ENCODE measurements at places on chromosomes 12 and 14. TPM values are rescaled to one million over a fixed set of nuclear protein-coding genes. Genes with fewer than 3 reads are reported as not detected.

- H3K27ac ChIP-seq = no peak overlapping the region
- no peaks in the 10 kb centered on the region for H3K27me3 ChIP-seq
- DNase-seq = no peak
Observed at GRCh38 chr12:57401165-57401564, 29.7 kb downstream of the R3HDM2 start.

GRCh38 chr14:75979648-75980565, 1.9 kb downstream of the TGFB3 start:
- no peak for DNase-seq
- H3K4me3 ChIP-seq = no peak overlapping the region
- H3K36me3 ChIP-seq = no peaks in the 10 kb centered on the region
- H3K27me3 ChIP-seq = peaks cover 24% of the 10 kb centered on the region
- H3K4me1 ChIP-seq = peaks cover 34% of the 10 kb centered on the region

DNA sequence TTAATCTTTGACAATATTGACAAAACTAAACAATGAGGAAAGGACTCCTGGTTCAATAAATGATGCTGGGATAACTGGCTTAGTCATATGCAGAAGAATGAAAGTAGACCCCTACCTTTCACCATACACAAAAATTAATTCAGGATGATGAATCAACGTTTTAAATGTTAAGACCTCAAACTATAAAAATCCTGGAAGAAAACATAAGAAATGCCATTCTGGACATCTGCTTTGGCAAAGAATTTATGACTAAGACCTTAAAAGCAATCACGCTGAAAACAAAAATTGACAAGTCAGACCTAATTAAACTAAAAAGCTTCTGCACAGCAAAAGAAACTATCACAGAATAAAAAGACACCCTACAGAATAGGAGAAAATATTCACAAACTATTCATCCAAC, 97.4 kb downstream of the LMNTD1 start:
- no peak overlapping the region for H3K4me3 ChIP-seq
- H3K27me3 ChIP-seq = no peaks in the 10 kb centered on the region
- DNase-seq = no peak
- no peaks in the 10 kb centered on the region for H3K36me3 ChIP-seq
- no peak overlapping the region for H3K27ac ChIP-seq

- H3K27me3 ChIP-seq = no peaks in the 10 kb centered on the region
- H3K36me3 ChIP-seq = no peaks in the 10 kb centered on the region
- H3K4me1 ChIP-seq = no peaks in the 10 kb centered on the region
- no peak for DNase-seq
- no peak overlapping the region for H3K4me3 ChIP-seq
- H3K27ac ChIP-seq = no peak overlapping the region
Observed at GRCh38 chr14:65772921-65773574, 360.5 kb downstream of the FUT8 start.

DNA sequence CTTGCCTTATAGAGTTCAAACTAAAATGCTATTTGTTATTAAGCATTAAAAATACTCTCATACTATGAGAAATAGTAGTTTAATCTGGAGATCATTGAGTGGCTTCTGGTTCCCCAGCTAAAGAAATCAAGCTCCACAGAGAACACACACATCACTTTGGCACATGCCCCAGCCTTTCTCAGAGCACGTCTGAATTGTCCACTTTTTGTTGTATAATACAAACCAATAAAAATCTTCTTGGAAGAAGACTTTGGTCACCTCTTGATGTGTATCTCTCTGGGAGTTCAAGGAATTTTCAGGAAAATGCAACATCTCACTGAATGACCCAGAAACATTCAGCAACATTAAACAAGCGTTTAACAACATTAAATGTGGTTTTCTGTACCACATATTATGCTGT, 413.9 kb downstream of the GALC start:
- no peak overlapping the region for H3K4me3 ChIP-seq
- no peaks in the 10 kb centered on the region for H3K27me3 ChIP-seq
- no peaks in the 10 kb centered on the region for H3K36me3 ChIP-seq
- H3K4me1 ChIP-seq = no peaks in the 10 kb centered on the region

DNA sequence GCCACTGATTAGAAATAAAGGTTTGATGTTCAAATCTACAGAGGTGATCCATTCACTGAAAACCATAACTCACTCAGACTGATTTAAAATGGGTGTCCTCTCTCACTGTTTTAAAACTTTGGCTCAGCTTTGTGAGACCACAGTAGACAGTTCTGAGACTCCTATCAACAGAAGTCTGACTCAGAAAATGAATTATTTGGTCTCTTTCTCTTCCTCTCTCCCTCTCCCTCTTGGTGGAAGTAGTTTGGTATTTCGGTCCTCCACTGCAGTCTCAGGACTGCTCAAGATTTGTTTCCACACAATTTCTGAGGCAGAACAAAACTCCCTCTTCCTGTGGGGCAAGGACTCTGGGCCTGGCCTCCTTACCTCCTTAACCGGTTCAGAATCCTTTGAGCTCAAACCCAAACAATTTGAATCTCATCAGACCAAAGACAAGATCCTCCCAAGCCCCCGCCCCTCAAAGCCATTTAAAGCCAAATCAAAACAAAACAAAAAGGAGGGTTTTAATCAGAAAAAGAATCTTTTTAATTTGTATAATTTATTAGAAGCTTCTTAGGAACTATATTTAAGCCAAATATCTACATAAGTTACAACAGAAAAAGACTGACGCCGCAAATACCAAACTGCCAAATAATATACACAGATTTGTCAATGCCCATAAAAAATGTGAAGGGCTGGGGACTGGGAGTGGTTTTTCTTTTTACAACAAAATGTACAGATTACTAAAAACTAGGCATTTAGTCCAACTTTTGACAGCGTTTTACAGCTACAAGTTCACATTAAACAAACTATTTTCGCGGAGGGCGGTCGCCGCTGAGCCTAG, 3.9 kb downstream of the NKX2-1 start:
- H3K36me3 ChIP-seq = no peaks in the 10 kb centered on the region
- no peak for DNase-seq
- H3K4me1 ChIP-seq = no peaks in the 10 kb centered on the region
- no peak overlapping the region for H3K4me3 ChIP-seq

DNA sequence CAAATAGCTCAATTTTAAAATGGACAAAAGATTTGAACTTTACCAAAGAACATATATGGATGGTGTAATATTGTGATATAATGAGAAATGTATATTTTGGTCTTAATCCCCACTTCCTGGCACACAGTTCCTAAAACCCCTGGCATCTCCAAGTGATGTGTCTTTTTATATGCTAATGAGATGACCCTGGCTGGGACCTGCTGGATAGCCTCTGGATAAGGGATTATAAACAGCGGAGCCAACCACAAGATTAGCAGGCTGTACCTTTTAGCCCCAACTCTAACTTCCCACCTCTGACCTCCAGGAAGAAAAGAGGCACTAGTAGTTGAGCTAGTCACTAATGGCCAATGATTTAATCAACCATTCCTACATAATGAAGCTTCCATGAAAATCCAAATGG, 130.0 kb downstream of the DPF3 start:
- H3K4me1 ChIP-seq = no peaks in the 10 kb centered on the region
- H3K4me3 ChIP-seq = no peak overlapping the region
- H3K27ac ChIP-seq = no peak overlapping the region

- H3K27me3 ChIP-seq = no peaks in the 10 kb centered on the region
- no peak overlapping the region for H3K4me3 ChIP-seq
- DNase-seq = no peak
- no peak overlapping the region for H3K27ac ChIP-seq
- no peaks in the 10 kb centered on the region for H3K36me3 ChIP-seq
- H3K4me1 ChIP-seq = no peaks in the 10 kb centered on the region
Observed at GRCh38 chr12:7269273-7269672, 34.6 kb upstream of the ACSM4 start.

DNA sequence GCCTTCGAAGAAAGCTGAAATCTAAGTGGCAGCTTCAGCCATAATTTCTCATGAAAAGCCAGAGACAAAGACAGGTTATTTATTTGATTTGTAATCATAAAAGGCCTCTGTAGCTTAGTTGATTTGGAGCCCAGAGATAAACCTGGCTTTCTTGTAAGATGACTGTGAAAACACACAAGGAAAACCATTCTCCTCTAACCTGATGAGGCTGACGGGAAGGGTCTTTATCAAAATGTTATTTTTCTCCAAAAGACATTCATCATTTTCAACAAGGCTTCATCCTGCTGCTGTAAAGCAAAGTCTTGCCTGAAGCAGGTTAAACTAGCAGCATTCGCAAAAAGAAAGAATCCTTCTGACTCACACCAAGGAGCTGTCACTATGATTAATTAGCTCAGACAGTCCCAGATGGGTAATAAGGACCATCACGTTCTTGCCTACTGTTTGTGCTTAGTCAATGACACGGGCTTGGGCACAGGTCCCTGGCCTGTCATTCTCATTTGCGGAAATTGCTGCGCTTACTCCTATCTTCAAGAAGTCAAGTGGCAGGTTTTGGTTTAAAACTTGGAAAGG, 286.6 kb downstream of the C12orf75 start:
- H3K4me1 ChIP-seq = no peaks in the 10 kb centered on the region
- no peak for DNase-seq
- no peak overlapping the region for H3K27ac ChIP-seq
- no peaks in the 10 kb centered on the region for H3K36me3 ChIP-seq
- H3K4me3 ChIP-seq = no peak overlapping the region

DNA sequence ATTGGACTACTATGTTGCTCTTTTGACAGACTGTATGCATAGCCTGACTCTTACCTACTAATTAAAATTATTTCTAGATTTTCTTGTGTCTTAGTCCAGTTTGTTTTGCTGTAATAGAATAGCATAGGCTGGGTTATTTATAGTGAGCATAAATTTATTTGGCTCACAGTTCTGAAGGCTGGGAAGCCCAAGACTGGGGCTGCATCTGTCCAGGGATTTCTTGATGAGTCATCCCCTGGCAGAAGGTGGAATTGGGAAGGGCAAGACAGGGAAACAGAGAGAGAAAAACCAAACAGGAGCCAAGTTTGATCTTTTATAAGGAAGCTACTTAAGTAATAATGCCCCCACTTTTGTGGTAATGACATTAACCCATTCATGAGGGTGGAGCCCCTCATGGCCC, 759.2 kb upstream of the LRFN5 start:
- H3K4me1 ChIP-seq = no peaks in the 10 kb centered on the region
- H3K36me3 ChIP-seq = no peaks in the 10 kb centered on the region
- H3K27ac ChIP-seq = no peak overlapping the region
- DNase-seq = no peak

- H3K4me3 ChIP-seq = no peak overlapping the region
- no peak for DNase-seq
- no peaks in the 10 kb centered on the region for H3K4me1 ChIP-seq
- no peak overlapping the region for H3K27ac ChIP-seq
- H3K27me3 ChIP-seq = no peaks in the 10 kb centered on the region
- no peaks in the 10 kb centered on the region for H3K36me3 ChIP-seq
Observed at GRCh38 chr14:39558525-39558924, 126.3 kb upstream of the FBXO33 start.

DNA sequence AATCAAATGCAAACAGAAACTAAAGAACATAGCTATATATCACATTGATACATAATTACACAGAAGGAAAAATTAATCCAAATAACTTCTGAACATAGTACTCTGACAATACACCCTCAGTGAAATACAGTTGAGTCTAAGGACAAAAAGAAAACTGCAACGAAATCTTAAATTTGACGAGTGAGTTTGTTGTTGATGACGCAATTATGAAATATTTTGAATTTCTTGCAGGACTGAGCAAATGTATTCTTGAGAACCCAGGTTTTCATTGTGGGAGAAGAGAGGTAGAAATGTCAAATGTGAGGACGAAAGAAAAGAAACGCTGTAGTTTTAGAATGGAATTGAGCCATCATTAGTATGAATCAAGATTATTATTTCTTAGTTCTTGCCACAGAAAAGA, 46.3 kb downstream of the EGLN3 start:
- H3K27me3 ChIP-seq = no peaks in the 10 kb centered on the region
- DNase-seq = no peak
- no peaks in the 10 kb centered on the region for H3K4me1 ChIP-seq
- no peaks in the 10 kb centered on the region for H3K36me3 ChIP-seq

GRCh38 chr12:2675776-2676175, 119.0 kb upstream of the FKBP4 start:
- no peak for DNase-seq
- H3K27me3 ChIP-seq = no peaks in the 10 kb centered on the region
- no peak overlapping the region for H3K27ac ChIP-seq
- H3K36me3 ChIP-seq = peaks cover 9% of the 10 kb centered on the region
- no peaks in the 10 kb centered on the region for H3K4me1 ChIP-seq

- no peaks in the 10 kb centered on the region for H3K27me3 ChIP-seq
- no peak overlapping the region for H3K27ac ChIP-seq
- no peak for DNase-seq
Observed at GRCh38 chr12:41228066-41228820, 40.1 kb downstream of the PDZRN4 start.

GRCh38 chr12:19880076-19880475, 440.8 kb downstream of the AEBP2 start:
- no peaks in the 10 kb centered on the region for H3K27me3 ChIP-seq
- H3K27ac ChIP-seq = no peak overlapping the region
- H3K4me1 ChIP-seq = no peaks in the 10 kb centered on the region
- DNase-seq = no peak
- H3K4me3 ChIP-seq = no peak overlapping the region

GRCh38 chr14:61470961-61471293, 149.5 kb downstream of the PRKCH start:
- no peak for DNase-seq
- H3K27me3 ChIP-seq = no peaks in the 10 kb centered on the region
- H3K36me3 ChIP-seq = peaks cover 3% of the 10 kb centered on the region
- H3K27ac ChIP-seq = no peak overlapping the region
- H3K4me3 ChIP-seq = no peak overlapping the region
- peaks cover 64% of the 10 kb centered on the region for H3K4me1 ChIP-seq

GRCh38 chr14:70354204-70354603, 5.3 kb downstream of the COX16 start:
- peaks cover 2% of the 10 kb centered on the region for H3K4me1 ChIP-seq
- DNase-seq = no peak
- H3K4me3 ChIP-seq = no peak overlapping the region
- H3K27ac ChIP-seq = no peak overlapping the region
- H3K36me3 ChIP-seq = no peaks in the 10 kb centered on the region
- H3K27me3 ChIP-seq = no peaks in the 10 kb centered on the region

GRCh38 chr14:50398189-50398580, 1.5 kb upstream of the CDKL1 start:
- H3K36me3 ChIP-seq = no peaks in the 10 kb centered on the region
- no peak overlapping the region for H3K27ac ChIP-seq
- no peak overlapping the region for H3K4me3 ChIP-seq

FANCM gene
- total RNA-seq = 10.5 TPM

SIX4 gene
- 3.5 TPM for total RNA-seq

NCAPD2 gene
- total RNA-seq = 69.6 TPM

KRT85 gene
- total RNA-seq = 0.24 TPM

NR4A1 gene
- total RNA-seq = 10.4 TPM

GNG2 gene
- total RNA-seq = 49.4 TPM

WDHD1 gene
- total RNA-seq = 20.3 TPM

SLC5A8 gene
- 0.33 TPM for total RNA-seq

DDX51 gene
- 6.2 TPM for total RNA-seq

CBLN3 gene
- total RNA-seq = 2.8 TPM

SYNE3 gene
- 3.1 TPM for total RNA-seq

Data from thymus (tissue), 14 donors.